ENCODE measurements at places on chromosomes 16 and 17.

GRCh38 chr17:27588354-27588753, 42.6 kb upstream of the LGALS9 start:
- no peak for DNase-seq

- no peak for DNase-seq
These were observed 15.0 kb downstream of the SKA2 start for GRCh38 chr17:59139939-59140338.

DNA sequence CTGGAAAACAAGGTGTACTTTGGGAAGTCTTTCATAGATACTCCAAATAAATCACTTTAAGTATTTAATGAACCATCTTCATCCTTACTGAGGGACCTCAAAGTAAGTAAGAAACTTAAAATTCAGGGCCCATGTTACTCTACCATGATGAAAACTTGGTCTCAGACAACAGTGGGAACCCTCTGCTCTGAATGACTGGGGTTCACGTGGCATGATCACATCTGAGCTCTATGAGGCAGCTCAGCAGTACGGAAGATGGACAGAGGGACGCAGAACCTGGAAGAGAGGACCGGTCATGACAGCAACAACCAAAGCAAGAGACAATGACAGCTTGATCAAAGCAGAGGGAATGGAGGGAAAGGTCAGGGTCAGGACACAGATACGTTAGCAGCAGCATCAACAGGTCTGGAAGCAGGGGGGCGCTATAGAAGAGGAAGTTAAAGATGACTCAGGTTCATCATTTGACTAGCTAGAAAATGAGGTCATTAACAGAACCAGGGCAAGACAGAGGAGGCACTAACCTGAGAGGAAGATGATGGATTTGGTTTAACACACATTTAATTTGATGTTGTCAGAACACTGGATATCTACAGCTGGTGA, 9.5 kb downstream of the XPO6 start:
- no peak for DNase-seq

GRCh38 chr17:19928299-19928698, 49.3 kb downstream of the AKAP10 start:
- DNase-seq = no peak

DNA sequence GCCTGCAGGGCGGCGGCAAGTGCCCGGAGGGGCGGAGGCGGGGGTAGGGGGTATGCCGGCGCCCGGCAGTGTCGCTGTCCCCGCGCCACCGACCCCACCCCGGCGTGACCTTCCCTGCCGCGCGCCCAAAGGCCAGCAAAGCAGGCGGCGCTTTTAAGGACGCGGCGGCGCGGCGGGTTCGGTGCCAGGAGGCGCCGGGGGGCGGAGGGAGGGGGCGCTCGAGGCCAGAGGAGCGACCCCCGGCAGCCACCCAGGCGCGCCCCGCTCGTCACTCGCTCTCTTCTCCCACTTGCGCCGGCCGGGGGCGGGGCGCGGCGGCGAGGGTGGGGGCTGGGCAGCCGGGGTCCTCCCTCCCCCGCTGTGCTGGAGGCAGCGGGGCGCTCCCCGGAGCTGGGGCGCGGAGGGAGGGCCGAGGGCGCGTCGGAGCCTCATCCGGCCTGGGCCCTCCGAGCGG, 8.6 kb upstream of the BAHCC1 start:
- DNase-seq = no peak

DNA sequence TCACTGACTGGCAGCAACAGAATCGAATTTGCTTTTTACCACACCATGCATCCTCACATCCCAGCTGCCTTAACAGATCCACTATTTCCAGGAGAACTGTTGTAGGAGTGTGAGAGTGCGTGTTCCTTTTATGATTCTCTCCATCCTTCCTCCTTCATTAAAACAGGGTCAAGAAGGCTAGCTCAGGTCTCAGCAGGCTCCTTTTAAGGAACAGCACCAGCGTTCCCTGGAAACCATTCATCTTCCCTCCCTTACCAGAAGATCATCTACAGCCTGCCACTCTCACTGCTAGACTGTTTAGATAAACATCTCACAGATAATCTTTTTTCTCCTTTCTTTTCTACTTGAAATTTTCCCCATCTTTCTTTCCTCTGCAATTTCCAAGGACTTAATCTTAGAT, 1531.9 kb upstream of the CDH8 start:
- DNase-seq = no peak

- DNase-seq = no peak
These were observed 13.8 kb downstream of the ITGB3 start for GRCh38 chr17:47267354-47267828.

- DNase-seq = peak; percentile 76
These were observed at the start of gene TTYH2 for GRCh38 chr17:74212913-74213791. TTYH2 (plus strand) TSS chr17:74213571; CDS start chr17:74213588, 17 bp downstream.

- no peak for DNase-seq
These were observed 142.5 kb upstream of the ELAC2 start for GRCh38 chr17:13160296-13160695.

- DNase-seq = no peak
These were observed 25.7 kb downstream of the MINK1 start for GRCh38 chr17:4858882-4859260.

- no peak for DNase-seq
These were observed 99.2 kb upstream of the ZNF469 start for GRCh38 chr16:88283596-88283995.

DNA sequence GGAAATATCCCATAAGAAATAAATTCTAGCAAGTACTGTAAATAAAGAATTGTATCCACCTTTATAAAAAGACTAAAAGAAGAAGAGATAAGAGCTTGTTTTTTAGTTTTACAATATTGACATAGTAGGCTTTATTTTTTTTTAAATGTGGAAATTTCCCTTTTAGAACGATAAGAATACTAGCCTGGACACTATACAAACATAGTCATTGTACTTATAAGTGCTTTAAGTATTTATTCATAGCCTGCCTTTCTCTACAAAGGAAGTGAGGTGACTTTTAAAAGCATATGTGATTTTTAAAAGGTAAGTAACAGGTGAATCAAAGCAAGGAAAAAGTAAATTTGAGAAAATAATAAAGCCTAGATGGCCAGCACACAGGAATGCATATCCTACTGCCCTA, 17.7 kb downstream of the TOX3 start:
- no peak for DNase-seq

DNA sequence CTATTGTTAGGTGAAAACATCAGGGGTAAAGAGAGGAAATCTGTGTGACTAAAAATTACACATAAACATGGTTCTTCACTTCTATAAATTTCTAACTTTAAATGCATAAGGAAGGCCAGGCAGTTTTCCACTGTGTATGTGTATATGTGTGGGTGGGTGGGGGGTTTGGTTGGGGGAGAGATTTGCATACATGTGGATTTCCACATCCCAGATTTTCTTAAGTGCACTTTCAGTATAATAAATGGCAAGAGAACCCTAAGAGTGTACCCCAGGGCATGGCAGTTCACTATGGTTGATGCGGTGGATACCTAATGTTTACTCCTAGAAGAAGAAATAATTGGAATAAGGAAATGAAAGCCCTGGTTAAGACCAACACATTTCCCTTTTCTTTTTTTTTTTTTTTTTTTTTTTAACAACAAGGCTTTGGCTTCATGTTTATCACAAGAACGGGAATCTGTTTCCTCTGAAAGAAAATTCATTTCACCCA, 451.8 kb upstream of the CCL2 start:
- DNase-seq = no peak

DNA sequence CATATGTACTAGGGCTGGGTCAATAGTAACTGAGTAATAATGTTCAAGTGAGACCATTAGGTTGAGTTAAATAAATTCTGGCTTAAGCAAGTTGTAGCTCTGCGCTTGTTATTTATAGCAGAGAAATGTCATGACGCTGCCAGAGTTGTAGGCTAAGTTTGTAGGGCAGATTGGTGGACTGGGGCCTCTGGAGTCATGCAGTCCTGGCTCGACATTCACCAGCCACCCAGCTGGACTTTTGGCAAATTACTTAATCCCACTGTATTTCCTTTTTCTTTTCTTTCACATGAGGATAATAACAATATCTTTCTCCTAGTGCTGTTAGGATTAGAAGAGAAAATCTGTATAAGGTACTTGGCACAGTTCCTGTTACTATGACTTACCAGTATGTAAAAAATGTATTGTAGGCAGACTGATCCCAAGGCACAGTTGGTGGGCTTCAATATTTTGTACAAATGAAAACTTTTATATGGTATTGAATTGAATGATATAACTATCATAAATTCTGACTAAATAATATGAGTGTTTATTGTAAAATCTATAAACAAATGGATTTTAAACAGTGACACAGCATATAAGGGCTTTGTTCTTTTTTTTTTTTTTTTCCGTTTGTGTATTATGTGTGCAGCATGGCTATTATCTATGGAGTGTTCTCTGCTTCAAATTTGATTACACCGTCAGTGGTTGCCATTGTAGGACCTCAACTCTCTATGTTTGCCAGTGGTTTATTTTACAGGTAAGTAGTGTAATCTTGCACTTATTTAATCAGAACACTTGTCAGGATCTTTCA, 2.6 kb downstream of the MFSD11 start:
- DNase-seq = no peak

DNA sequence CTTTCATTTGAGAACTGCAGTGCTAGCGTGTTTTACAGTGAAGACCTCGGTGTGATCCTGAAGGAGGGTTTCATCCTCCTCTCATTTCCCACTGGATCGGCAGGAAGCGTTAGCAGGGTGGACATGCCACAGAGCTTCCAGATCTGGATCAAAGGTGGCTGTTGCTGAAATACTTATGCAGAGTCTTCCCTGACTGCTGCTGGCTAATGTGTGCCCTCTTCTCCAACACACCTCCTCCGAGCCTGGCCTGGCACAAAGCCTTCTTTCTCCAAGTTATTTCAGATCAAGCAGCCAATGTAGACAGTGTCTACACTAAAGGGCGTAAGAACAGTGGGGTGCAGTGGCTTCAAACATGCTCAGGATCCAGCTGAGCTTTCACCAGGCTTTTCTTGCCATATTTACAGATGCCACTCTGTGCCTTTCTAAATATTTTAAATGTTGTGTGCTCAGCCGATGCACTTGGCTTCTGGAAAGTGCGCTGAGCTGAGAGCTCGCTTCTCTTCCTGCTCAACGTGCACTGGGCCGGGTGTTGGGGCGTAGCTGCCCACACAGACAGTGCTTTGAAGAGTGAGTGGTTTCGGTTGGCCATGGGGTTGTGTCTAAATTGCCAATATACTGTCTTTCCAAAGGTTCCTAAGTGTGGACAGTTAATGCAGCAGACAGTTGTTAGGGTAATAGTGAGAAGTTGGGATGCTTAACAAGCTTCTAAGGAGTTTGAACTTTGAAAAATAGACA, 2.1 kb downstream of the ZNF750 start:
- peak; percentile 40 for DNase-seq

GRCh38 chr17:78669975-78670518, 92.9 kb upstream of the DNAH17 start:
- no peak for DNase-seq

DNA sequence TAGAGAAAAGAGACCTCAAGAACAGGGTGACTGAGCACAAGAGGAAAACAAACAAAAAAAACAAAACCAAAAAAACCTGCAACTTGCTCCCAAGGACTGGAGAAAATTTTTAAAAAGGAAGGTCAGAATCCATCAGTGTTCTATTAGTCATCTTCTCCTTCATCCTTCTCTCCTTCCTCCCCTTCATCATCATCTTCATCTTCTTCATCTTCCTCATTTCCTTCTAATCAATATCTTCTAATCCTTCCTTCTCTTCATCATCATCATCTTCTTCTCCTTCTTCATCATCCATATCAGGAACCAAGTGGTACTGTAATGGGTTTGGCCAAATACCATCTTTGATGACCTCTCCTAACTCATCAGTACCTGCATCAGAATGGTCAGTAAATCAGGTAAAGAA, 12.2 kb downstream of the HSF5 start:
- DNase-seq = no peak

GRCh38 chr17:28878981-28879380, 18.6 kb downstream of the FLOT2 start:
- DNase-seq = no peak

DNA sequence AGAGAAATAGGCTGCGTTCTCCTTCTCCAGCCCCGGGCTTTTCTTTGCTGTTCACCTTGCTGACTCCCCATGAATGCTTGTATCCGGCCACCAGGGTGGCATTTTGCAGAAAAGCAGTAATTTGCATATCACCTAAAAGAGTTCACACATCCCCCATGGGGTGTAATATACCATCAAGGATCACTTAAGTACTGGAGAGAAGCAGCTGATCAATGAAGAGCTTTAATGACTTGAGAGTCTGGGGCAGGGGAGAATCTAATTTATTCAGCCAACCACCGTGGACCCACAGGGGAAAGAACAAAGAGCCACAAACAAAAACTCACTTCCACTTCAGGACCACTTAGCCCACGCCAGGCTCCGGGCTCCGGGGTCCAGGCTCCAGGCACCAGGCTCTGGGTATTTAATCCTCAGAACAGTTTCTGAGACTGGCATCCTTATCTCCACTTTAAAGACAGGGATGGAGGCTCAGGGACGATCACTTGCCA, 33.9 kb upstream of the SEC14L1 start:
- no peak for DNase-seq

- no peak for DNase-seq
These were observed 4.6 kb upstream of the ICAM2 start for GRCh38 chr17:64024781-64025731.

DNA sequence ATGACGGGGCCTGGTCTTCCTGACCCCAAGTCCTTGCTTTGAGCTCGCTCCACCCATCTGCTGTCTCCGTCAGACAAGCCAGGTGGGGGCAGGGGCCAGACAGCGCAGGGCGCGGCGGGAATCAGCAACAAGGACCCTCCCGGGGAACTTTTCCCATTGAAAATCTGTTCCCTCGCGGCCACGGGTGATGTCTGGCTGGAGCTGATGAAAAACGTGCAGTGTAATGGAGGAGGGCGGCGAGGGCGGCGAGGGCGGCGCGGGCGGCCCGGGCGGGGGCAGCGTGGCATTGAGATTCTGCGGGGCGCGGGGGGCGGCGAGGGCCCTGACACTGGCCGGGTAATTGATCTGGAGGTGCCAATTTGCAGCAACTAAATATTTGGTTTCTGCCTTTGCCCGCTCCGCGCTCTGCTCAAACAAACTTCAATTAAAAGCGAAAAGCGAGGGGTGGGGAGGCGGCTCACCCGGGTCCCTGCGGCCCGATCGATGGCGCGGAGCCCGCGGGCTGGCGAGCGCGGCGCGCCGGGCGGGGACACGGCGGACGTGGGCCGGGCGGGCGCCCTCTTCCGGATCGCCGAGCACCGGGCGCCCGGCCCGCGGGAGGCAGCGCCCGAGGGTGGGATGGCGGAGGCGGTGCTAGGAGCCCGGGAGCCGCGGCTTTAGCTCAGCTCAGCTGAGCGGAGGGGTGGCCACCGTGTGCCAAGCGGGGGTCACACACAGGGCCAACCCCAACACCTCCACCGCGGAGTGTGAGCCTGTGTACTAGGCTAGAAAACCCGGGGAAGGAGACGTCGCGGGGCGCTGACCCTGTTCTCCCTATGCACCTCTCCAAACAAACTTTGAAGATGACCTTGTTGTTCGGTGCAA, 32.4 kb downstream of the DCAKD start:
- peak; percentile 67 for DNase-seq

DNA sequence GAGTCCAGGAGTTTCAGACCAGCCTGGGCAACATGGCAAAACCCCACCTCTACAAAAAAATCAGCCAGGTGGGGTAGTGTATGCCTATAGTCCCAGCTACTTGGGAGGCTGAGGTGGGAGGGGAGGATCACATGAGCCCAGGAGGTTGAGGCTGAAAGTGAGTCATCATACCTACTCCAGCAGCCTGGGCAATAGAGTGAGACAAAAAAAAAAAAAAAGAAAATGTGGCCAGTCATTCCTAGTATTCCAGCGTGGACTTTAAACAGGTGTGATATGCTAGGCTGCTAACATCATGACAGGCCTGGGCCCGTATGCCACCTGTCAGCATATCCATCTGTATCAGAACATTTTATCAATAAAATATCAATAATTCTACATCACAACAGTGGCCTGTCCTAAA, 143.3 kb downstream of the AATF start:
- no peak for DNase-seq
